Activated T-cell treated with anti-CD3 and anti-CD28 coated beads for 24 hours (primary cell): ENCODE measurements at places on chromosomes 16 and 17.
A peak's percentile ranks its signal among the peaks of the same experiment; 100 is the strongest.

DNA sequence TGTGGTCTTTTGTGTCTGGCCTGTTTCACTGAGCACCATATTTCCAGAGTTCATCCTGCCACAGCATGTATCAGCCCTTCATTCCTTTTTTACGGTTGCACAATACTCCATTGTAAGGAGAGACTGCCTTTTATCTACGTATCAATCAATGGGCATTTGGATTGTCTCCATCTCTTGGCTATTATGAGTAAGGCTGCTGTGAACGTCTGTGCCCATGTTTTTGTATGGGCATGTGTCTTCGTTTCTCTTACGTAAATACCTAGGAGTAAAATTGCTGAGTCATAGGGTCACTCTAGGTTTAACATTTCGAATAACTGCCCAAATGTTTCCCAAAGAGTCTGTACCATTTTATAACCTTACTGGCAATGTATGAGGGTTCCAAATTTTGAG lies 202.8 kb upstream of the FOXF1 start:
- no peak for DNase-seq

GRCh38 chr16:31696968-31697743 lies 169.5 kb downstream of the AHSP start:
- no peak for DNase-seq

GRCh38 chr16:50607447-50607846 lies 59.3 kb downstream of the NKD1 start:
- no peak for DNase-seq

- no peak for DNase-seq
Observed at GRCh38 chr16:62967163-62967562, 930.9 kb upstream of the CDH8 start.

- no peak for DNase-seq
Observed at GRCh38 chr17:72038427-72038826, 82.4 kb upstream of the SOX9 start.

GRCh38 chr16:57577691-57578224 lies 35.3 kb downstream of the ADGRG5 start:
- no peak for DNase-seq

DNA sequence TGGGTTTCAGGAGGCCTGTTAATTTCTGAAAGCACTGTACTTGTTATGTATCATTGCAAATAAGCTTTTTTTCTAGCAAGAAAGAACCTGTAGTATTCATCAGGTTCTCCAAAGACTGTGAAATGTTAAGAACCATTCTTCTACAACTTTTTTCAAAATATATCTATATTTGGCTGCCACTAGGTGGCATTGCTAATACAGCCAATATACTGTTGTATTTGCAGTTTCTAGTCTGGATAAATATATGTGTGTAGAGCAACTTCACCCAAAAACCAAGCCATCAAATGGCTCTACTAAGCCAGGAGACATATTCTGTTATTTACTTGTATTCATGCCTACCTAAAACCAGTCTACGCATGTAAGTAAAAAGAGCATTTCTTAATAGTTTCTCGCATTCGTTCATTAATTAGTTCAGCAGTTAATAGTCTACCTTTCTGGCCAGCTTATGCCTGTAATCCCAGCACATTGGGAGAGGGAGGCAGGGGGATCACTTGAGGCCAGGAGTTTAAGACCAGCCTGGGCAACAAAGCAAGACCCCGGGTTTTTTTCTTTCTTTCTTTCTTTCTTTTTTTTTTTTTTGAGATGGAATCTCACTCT lies 39.5 kb downstream of the VMP1 start:
- no peak for DNase-seq

GRCh38 chr16:64440005-64440404 lies 681.9 kb downstream of the CDH11 start:
- DNase-seq = no peak

GRCh38 chr16:86902656-86903001 lies 324.3 kb downstream of the FOXL1 start:
- no peak for DNase-seq

DNA sequence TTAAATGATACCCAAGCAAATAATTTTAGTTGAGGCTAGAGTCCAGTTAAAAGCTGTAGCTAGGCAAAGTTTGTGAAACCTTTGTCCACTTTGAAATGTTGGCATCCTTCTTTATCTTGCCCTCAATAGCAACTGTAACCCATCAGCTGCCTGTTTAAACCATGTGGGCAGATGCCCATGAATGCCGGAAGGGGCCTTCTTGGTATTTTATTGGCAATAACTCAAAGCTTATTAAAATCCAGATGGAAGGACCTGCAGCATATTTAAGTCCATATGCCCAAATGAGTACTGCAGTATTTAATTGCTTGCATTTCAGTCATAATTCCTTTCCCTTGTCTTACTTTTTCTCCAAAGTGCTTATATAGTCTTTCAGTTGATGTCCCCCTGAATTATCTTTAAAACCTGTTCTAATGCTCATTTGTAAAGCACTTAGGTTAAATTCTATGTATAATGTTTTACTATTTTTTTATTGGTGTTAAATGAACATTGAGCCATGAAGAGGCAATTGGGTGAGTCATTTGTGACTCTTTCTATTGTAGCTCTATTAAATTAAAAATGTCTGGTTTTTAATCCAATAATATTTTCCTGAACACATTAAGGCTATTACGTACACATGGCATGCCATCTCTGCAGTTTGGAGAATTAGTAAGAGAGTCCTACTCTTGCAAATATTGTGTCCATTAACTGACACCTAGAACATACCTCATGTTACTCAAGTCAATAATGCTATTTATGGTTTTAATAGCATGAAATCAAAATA lies 225.3 kb downstream of the KCNJ2 start:
- DNase-seq = no peak

- DNase-seq = peak; percentile 6
Observed at GRCh38 chr17:44069974-44070454, 521 bp upstream of the G6PC3 start.

DNA sequence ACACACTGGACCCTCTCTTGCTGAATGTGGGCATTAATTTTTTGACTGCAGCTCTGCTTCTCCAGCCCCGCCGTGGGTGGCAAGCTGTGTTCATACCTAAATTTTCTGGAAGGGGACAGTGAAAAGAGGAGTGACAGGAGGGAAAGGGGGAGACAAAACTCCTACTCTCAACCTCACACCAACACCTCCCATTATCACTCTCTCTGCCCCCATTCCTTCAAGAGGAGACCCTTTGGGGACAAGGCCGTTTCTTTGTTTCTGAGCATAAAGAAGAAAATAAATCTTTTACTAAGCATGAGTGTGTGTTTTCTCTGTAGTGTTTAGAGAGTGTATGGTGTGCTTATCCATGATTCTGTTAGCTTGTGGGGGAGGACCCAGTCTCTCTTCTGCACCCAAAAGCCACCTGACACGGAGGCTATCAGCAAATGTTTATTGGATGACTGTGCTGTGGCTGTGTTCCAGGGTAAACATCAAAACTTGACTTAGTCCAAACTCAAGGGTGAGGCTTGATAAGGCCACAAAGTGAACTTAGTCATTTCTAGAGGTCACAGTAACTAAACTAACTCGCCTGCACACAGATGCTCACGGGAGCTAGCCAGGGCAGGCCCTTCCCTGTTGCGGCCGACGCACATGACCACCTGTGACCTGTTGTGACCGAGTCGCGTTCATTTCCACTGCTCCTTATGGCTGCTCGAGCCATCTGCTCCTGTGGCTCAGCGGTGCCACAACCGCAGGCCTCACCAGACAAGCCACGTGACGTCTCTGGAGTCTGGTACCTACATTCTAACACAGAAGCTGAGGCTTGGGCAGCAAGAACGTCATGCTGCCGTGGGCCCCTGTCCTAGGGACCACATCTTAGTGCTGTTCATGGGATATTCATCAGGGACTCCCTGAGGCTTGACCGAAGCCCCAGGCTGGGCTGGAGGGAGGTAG lies 9.8 kb upstream of the MED11 start:
- no peak for DNase-seq

DNA sequence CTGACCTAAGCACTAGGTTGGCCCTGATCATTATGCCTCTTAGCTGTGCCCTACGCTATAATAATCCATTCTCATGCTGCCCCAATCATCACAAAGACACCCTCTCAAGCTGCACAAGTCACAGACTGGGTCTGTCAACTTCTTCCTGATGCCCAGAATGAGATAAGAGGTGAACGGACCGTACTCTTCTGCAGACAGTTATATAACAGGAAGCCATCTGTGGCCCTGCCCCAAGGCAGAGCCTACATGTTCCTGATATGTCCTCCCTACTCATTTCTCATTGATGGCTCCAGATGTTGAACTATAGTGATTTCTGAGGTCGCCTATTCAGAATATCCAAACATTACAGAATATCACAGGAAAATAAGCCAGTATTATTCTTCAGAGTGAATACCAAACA lies 471.6 kb upstream of the ERCC4 start:
- DNase-seq = no peak

GRCh38 chr16:89565256-89565505 lies 4.7 kb downstream of the RPL13 start:
- no peak for DNase-seq

- DNase-seq = no peak
Observed at GRCh38 chr16:73006026-73006425, 41.9 kb downstream of the ZFHX3 start.

DNA sequence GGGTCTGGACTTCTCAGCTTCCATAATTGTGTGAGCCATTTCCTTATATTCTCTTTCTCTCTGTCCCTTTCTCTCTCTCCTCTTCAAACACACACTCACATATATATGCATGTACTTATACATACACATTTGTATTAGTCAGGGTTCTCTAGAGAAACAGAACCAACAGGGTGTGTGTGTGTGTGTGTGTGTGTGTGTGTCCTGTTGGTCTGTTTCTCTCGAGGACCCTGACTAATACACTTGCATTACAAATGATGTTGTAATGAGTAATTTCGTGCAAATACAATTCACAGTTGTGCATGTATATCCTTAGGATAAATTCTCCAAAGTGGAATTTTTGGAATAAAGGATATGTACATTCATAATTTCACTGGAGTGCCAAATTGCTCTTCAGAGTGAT lies 115.3 kb downstream of the NPIPB5 start:
- no peak for DNase-seq

- DNase-seq = no peak
Observed at GRCh38 chr16:12146966-12147365, 170.4 kb downstream of the SNX29 start.

DNA sequence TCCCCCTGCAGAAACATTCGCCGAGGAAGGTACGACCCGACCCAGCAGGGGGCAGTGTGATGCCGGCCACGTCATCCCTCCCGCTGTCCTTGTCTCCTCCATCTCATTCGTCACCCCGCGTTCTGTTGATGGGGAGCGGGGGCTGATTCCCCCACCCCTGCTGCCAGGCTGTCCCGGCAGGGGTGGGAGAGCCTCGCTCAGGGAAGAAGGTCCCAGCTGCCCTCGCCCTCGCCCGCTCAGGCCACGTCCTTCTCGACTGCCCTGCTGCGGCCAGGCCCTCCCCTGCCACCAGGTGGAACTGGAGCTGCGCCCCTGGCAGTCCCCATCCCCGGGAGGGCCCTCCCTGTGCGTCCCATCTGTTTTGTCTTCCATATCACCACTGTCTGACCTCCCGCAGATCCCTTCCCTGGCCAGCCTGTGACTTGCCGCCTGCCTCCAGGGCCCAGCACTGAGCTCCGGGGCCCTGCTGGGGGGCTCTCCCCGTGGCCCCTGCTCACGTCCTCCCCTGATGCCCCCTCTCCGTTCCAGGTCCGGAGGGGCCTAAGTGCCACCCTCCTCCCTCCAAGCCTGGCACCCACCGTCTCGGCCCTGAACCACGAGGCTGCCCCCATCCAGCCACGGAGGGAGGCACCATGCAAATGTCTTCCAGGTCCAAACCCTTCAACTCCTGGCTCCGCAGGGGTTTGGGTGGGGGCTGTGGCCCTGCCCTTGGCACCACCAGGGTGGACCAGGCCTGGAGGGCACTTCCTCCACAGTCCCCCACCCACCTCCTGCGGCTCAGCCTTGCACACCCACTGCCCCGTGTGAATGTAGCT lies 20.6 kb downstream of the ADAM11 start:
- peak; percentile 75 for DNase-seq

DNA sequence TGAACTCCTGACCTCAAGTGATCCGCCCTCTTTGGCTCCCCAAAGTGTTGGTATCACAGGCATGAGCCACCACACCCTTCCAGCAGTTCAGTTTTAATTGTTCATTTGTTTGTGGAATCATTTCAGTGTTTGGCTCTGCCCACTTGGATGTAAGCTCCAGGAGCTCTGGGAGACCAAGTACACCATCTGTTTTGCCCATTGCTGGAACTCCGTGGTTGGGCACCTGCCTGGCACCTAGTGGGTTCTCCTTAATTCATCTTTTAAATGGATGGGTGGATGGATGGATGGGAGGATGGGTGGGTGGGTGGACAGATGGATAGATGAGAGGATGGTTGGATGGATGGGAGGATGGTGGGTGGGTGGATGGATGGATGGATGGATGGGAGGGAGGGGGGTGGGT lies 953 bp upstream of the NECAB2 start:
- DNase-seq = no peak

DNA sequence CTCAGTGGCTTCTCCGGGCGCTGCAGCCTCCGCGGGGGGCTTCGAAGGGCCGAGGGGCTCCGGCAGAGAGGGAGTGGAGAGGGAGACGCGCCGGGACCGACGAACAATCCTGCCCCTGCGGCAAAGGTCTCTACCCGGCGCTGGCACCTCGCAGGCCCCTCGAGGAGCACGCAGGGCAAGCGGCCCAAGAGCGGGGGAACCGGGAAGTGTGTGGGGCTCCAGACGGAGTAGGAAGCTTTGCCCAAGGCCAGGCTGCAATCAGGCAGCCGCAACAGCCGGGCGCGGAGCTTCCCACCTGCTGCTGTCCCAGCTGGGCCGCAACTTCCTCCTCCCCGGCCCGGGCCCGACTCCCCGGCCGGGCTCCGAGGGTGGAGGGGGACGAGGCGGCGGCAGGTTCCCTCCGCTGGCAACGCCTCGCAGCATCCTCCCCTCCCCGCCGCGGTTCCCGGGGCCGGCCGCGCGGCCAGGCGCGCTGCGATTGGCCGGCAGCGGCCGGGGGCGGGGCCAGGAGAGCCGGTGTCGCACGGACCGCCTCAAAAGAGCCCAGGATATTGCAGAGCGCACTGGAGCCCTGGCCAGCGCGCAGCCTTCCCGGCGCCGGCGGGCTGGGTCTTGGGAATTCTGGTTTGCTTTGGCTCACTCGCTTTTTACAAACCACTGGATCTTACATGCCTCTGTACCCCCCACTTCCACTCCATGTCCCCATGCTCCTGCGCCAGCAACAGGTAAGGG lies at the start of gene KCNJ2:
TSS of gene KCNJ2 (plus strand) at position 556 of the 732 bp plus-strand sequence. CDS start 5,508 bp downstream, outside the sequence.
- DNase-seq = peak; percentile 27
